ENCODE measurements at places on chromosomes 6 and 20.

GRCh38 chr6:43575105-43575771 lies 600 bp downstream of the XPO5 start:
- peak; percentile 31 for DNase-seq

GRCh38 chr20:49668181-49668877 lies 45.3 kb downstream of the B4GALT5 start:
- DNase-seq, result no peak

DNA sequence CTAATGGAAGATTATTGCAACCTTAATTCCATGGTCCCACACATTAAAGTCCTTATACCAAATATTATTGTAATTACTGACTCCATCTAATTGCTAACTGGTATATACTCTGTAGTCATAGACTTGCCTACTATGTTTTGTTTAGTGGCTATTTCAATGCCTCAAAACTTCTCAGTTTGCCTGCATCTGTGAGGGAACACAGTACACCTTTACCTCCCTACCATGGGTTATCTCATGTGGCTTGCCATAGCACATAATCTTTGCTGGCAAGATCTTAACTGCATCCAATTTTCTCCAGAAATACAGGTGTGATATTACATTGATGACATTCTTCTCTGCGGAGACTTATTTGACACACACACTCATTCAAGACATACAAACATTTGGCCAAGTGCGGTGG lies 107.1 kb upstream of the ZNF184 start:
- no peak for DNase-seq

- DNase-seq, result peak; percentile 73
Observed at GRCh38 chr6:145735356-145736165, at the start of gene EPM2A. EPM2A (minus strand) TSS chr6:145735520; CDS start chr6:145735498, 22 bp downstream.

GRCh38 chr6:54426995-54427394 lies 118.8 kb downstream of the TINAG start:
- no peak for DNase-seq

DNA sequence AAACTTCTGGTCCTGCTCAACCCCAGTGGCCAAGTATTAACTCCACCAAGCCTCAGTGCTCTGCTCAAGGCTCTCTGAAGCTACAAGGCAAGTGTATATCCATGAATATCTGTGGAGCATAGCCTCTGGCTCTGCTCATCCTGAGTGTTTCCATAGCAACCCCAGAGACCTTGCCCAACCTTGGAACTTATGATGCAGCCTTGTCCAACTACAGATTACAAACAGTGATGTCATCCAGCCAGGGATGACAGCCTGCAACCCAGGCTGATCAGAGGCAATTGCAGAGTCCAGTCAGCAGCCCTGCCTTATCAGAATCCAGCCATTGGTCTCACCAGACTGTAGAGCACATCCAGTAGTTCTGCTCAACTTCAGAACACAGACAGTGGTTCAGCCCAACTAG lies 65.5 kb upstream of the SPACA1 start:
- DNase-seq, result no peak

GRCh38 chr6:96545882-96546281 lies 17.0 kb upstream of the FHL5 start:
- no peak for DNase-seq

DNA sequence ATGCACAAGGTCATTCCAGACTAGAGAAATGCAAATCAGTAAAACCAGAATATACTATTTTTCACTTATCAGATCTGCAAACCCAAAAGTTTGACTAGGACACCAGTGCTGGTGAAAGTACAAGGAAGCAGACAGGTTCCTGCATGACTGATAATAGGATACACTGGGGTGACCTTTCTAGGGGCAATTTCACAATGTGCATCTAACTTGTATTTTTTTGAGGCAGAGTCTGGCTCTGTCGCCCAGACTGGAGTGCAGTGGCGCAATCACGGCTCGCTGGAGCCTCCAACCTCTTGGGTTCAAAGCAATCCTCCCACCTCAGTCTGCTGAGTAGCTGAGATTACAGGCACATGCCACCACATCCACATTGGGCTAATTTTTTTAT lies 11.4 kb downstream of the COMMD7 start:
- no peak for DNase-seq

GRCh38 chr20:46948081-46948480 lies 53.4 kb downstream of the EYA2 start:
- no peak for DNase-seq

DNA sequence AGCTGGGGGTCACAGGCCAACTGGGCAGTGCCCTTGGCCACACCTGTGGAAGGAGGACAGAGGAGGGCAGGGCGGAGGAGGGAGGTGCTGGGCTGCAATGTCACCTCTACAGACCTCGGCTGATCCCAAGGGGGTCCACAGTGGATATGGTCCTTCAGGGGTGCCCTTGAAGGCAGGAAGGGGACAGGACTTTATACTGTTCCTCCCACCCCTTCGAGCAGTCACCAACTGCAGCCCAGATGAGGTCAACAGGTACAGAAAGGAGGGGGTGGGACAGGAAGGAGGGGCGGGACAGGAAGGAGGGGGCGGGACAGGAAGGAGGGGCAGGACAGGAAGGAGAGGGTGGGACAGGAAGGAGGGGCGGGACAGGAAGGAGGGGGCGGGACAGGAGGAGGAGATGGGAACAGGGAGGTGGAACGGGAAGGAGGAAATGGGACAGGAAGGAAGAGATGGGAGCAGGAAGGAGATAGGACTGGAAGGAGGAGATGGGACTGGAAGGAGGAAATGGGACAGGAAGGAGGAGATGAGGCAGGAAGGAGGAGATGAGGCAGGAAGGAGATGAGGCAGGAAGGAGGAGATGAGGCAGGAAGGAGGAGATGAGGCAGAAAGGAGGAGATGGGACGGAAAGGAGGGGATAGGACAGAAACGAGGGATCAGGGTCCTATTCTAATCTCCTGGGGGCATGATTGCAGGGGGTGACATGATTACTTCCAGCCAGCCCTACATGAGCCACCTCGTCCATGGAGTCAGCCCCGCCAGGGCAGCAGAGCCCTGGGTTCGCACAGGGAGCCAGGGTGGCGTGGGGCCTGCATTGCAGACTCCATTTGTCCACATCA lies 19.4 kb upstream of the MRGBP start:
- DNase-seq, result no peak
